ENCODE measurements at places on chromosomes 16 and 17. TPM values are rescaled to one million over a fixed set of nuclear protein-coding genes. Genes with fewer than 3 reads are reported as not detected.

The CACNA1G gene
- total RNA-seq, result 0.07 TPM

The KRTAP4-3 gene
- total RNA-seq, result not detected

The PRR14 gene
- total RNA-seq, result 86.7 TPM

The GTF3C1 gene
- total RNA-seq, result 54.3 TPM

- H3K36me3 ChIP-seq, result no peaks in the 10 kb centered on the region
- H3K27ac ChIP-seq, result no peak overlapping the region
- H3K4me1 ChIP-seq, result no peaks in the 10 kb centered on the region
- peaks cover 7% of the 10 kb centered on the region for H3K27me3 ChIP-seq
- no peak overlapping the region for H3K4me3 ChIP-seq
Observed at GRCh38 chr16:17612336-17612735, 141.6 kb upstream of the XYLT1 start.

DNA sequence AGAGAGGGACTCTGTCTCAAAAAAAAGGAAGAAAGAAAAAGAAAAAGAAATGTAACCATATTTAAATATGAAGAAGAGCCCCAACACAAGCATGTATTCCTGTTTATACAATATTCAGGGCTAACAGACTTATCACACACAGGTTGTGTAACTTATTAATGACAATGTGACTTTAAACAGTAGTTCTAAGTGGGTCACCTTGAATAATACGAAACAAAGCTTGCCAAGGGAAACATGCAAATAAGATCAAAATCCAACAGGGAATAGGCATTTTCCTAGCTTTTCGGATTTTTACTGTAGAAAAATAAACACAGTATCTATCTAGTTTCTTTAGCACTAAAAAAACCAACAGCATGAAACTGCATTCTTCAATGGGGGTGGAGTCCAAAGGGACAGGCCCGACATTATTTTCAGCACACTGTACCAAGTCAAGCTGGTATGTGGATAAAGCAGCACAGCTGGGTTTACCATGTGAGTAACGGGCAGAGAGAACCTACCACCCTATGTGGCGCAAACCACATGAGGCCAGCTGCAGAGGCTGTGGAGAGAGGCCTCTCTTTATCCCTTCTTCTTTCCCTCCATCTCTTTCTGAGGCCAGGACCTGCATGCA, 45.3 kb downstream of the TOM1L2 start:
- no peaks in the 10 kb centered on the region for H3K27me3 ChIP-seq
- no peak for DNase-seq
- no peaks in the 10 kb centered on the region for H3K36me3 ChIP-seq
- H3K27ac ChIP-seq, result no peak overlapping the region
- H3K4me1 ChIP-seq, result peaks cover 4% of the 10 kb centered on the region
- H3K4me3 ChIP-seq, result no peak overlapping the region

DNA sequence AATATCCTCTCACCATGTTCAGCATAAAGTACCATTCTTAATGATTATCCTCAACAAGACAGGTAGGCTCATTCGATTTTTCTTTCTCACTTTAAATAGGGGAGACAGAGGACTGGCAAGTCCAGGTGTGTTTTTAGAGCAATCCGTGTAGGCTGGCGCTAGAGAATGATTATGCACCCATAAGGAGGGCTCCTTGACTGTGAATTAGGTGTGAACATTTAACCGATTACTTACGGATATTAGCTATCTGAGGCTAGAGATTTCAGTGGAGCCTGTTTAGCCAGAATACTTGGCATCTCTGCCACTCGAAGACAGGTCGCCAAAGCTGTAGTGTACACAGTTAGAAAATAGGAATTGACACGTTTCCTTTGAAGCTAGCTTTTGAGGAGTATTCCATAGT, 1.9 kb downstream of the SEC14L1 start:
- H3K36me3 ChIP-seq, result peaks cover 57% of the 10 kb centered on the region
- H3K27ac ChIP-seq, result no peak overlapping the region
- H3K4me3 ChIP-seq, result peak overlapping the region; percentile 52
- peaks cover 59% of the 10 kb centered on the region for H3K4me1 ChIP-seq
- DNase-seq, result peak; percentile 55

DNA sequence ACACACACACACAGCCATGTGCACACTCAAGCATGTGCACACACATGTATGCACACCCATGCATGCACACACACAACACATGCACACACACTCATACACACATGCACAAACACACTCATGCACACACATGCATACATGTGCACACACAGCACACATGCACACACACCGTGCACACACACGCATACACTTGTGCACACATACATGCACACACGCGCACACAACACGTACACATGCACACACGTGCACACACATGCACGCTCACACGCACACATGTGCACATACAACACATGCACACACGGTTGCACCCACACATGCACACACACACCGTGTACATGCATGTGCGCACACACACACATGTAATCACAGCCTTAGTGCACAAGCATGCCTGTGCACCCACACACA, 230.4 kb upstream of the GSE1 start:
- H3K4me3 ChIP-seq, result no peak overlapping the region
- peaks cover 1% of the 10 kb centered on the region for H3K27me3 ChIP-seq
- no peaks in the 10 kb centered on the region for H3K4me1 ChIP-seq
- no peaks in the 10 kb centered on the region for H3K36me3 ChIP-seq
- H3K27ac ChIP-seq, result no peak overlapping the region

DNA sequence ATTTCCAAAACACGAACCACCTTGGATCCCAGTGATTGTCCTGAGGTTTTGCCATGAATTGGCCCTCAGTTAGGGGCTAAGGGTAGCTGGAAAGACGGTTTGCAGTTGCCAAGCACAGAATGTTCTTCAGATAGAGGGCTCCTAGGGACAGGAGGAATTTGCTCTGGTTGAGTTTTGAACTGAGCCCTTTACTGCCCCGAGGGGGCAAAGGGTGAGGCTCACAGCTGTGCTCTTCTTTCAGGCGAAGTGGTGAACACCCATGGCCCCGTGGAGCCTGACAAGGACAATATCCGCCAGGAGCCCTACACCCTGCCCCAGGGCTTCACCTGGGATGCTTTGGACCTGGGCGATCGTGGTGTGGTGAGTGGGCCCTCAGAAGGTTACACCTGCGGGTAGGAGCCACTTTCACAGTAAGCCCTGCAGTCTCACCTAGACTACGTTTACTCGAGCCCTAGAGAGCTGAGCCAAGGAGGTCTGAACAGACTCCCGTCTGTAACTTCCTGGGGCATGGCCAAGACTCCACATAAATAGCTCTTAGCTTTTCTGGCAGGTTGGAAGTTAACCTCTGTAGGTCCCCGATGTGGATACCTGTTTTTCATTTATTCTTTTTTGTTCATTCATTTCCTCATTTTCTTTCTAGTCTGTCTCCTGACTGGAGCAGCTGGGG, 32.5 kb downstream of the NMT1 start:
- no peaks in the 10 kb centered on the region for H3K4me1 ChIP-seq
- peaks cover 63% of the 10 kb centered on the region for H3K36me3 ChIP-seq
- H3K4me3 ChIP-seq, result no peak overlapping the region
- DNase-seq, result no peak
- H3K27me3 ChIP-seq, result no peaks in the 10 kb centered on the region

DNA sequence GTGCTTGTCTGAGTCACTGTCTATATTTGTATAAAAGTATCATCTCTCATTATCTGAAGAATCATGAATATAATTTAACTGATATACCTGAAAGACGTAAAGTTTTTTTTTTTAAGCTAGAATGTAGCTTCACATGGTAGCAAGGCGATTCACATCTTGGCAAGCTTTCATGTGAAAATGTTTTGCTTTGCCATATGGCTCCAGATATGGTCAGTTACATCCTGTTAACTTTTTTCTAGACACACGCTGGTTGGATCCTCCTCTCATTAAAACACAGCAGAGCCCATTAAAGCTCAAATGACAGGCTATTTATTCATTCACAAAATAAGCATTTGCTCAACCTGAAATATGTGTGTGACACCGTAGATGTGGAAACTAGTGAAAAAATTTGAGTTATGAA, 412.8 kb downstream of the KIF2B start:
- H3K4me3 ChIP-seq, result no peak overlapping the region
- H3K36me3 ChIP-seq, result no peaks in the 10 kb centered on the region
- H3K27me3 ChIP-seq, result no peaks in the 10 kb centered on the region
- H3K4me1 ChIP-seq, result no peaks in the 10 kb centered on the region
- DNase-seq, result no peak

DNA sequence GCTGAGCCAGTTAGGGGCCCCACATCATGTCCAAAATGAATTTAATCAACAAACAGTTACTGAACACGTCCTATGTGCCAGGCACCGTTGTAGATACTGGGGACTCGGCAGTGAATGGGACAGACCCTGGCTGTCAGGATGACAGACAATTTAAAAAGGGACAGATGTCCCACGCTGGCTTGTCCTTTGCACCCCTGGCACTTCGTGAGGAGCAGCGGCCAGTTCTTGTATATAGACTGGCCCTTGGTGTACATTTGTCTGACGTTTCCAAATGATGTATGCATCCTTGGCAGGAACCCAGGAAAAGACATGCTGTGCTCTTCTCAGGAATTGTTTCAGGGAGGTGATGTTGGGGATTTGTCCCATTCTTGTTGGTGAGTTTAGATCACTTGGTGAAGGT, 21.1 kb downstream of the IL4R start:
- DNase-seq, result no peak
- H3K4me3 ChIP-seq, result no peak overlapping the region
- no peaks in the 10 kb centered on the region for H3K27me3 ChIP-seq
- H3K36me3 ChIP-seq, result peaks cover 84% of the 10 kb centered on the region
- H3K4me1 ChIP-seq, result peaks cover 55% of the 10 kb centered on the region

- H3K27ac ChIP-seq, result no peak overlapping the region
- no peaks in the 10 kb centered on the region for H3K27me3 ChIP-seq
- H3K4me1 ChIP-seq, result peaks cover 2% of the 10 kb centered on the region
- H3K4me3 ChIP-seq, result no peak overlapping the region
Observed at GRCh38 chr17:31597646-31598398, 206.3 kb downstream of the RAB11FIP4 start.

DNA sequence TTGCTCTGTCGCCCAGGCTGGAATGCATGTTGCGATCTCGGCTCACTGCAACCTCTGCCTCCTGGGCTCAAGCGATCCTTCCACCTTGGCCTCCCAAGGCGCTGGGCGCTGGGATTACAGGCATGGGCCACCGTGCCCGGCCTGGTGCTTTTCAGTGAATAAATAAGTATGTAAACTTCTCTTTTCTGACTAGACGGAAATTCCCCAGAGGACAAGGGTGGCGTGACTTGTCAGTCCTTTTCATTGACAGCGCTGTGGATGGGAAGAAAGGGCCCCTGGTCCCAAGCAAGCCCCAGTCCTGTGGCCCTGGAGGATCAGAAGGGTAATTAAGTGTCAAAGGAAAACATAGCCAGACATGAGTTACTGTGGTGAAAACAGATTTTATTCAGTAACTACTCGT, 9.6 kb upstream of the SPN start:
- no peaks in the 10 kb centered on the region for H3K36me3 ChIP-seq
- H3K4me3 ChIP-seq, result no peak overlapping the region
- H3K4me1 ChIP-seq, result peaks cover 11% of the 10 kb centered on the region
- no peak overlapping the region for H3K27ac ChIP-seq
- no peak for DNase-seq
- no peaks in the 10 kb centered on the region for H3K27me3 ChIP-seq

- H3K27ac ChIP-seq, result no peak overlapping the region
- peaks cover 15% of the 10 kb centered on the region for H3K27me3 ChIP-seq
Observed at GRCh38 chr16:53035176-53035942, 17.3 kb downstream of the CHD9NB start.

DNA sequence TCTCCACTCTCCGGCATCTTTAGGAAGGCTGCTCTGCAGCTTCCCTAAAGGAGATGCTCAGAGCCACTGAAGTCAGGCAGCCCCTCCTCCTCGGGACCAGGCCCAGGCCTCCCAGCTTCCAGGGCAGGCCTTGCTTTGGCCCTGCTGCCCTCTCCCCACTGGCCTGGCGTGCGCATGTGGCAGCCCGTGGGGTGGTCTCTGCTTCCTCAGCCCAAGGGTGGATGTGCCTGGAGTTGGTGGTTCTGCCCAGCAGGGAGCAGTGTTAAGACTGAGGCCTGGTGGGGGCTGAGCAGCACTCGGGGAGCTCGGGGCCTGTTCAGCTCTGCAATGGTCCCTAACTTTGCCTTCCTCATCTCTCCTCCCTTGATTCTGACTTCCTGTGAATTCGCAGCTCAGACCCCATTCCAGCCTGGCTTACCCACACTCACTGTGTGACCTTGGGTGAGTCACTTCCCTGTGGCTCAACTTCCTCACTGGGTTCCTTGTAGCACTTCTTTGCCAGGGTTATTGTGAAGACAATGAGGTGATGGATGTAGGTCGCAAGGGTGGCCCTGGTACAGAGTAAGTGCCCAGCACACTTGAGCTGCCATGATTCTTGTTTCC, 63.2 kb downstream of the NKD1 start:
- no peak for DNase-seq
- H3K27ac ChIP-seq, result no peak overlapping the region
- no peak overlapping the region for H3K4me3 ChIP-seq
- no peaks in the 10 kb centered on the region for H3K27me3 ChIP-seq
- H3K36me3 ChIP-seq, result no peaks in the 10 kb centered on the region

GRCh38 chr17:59647288-59647687, 27.6 kb downstream of the CLTC start:
- DNase-seq, result no peak
- H3K27me3 ChIP-seq, result no peaks in the 10 kb centered on the region
- H3K4me1 ChIP-seq, result peaks cover 38% of the 10 kb centered on the region
- no peak overlapping the region for H3K4me3 ChIP-seq

DNA sequence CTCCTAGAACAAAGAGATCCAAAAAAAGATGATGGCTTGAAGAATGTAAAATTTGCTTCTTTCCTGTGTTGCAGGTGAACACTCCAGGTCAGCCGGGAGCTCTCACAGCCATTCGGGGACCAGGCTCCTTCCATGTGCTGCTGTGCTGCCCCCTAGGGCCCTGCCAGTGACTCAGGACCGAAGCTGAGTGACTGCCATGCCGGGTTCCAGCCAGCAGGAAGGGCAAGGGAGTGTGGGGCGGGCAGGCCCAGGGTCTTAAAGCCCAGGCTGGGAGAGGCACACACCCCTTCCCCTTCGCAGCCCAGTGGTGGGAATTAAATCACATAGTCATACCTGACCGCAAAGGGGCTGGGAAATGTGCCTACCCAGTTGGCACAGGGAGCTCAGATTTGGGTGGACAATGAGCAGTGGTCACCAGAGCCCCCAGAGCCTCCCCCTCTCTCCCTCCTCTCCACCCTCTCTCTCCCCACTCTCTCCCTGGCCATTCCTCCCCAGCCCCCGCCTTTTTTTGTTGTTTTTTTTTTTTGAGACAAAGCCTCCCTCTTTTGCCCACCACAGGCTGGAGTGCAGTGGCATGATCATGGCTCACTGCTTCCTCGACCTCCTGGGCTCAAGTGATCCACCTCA, 11.5 kb downstream of the EPOP start:
- H3K4me1 ChIP-seq, result peaks cover 8% of the 10 kb centered on the region
- no peak overlapping the region for H3K4me3 ChIP-seq
- H3K27ac ChIP-seq, result no peak overlapping the region
- H3K36me3 ChIP-seq, result no peaks in the 10 kb centered on the region
- peak; percentile 81 for DNase-seq
- peaks cover 32% of the 10 kb centered on the region for H3K27me3 ChIP-seq
